Epithelial cell of esophagus (primary cell): ENCODE measurements at places on chromosomes 6 and 20.

DNA sequence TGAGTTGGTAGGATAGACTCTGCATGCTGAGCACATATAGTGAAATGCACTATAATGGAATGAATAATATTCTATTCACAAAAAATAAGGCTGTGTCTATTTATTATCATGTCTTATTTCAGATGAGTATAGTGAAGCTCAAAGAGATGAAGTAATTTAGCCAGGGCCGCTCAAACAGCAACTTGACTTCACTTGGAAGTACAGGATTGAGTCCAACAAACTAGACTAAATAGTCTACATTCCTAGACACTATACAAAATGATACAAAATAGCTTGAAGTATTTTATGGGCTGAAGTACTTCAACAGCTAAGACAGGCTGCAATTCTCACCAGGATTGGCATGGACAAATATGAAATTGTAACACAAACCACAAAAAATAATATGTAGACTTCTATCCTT, 144.5 kb upstream of the DST start:
- DNase-seq, result no peak

DNA sequence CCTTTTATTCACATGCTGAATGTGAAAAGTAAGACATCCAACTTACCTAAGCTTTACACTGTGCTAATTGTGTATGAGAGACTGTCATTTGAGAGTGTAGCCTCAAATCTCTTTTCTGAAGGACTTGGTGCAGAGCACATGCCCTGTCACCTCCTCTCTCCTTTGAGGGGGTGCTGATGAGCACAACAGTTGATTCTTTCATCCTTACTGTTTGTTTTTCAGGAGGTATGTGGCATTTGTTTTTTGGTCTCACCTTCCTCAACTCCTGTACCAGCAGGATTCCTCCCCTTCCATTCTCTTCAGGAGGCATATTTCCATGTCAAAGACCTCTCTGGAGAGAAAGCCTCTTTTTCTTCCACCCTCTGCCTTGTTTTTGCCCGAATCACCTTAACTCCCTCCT, 252.6 kb upstream of the CITED2 start:
- DNase-seq, result no peak

DNA sequence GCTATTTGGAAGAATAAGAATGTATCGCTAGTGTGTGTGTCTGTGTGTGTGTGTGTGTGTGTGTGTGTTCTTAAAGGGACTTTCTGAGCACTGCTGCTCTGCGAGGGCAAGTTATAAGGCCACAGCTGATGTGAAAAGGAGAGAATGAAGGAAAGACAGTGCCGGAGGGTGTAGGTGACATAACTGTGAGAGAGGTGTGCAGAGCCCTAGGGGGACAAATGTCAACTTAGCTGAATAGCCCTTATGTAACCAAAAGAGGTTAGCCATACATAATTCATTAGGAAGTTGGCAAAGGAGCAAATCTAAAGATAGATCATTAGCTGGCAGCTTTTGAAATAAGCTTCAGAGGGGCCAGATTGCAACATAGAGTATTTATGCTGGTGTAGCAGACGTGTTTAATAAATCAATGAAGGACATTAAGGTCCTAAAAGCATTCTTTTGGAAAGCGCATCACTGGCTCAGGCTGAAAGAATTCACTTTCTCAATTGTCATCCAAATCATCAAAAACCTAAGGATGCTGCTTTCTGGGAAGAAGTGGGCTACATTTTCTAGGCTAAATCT, 81.0 kb downstream of the NDUFAF5 start:
- peak; percentile 9 for DNase-seq

GRCh38 chr6:38738261-38738660, 23.1 kb downstream of the DNAH8 start:
- no peak for DNase-seq

GRCh38 chr6:170145272-170145592, 145.6 kb downstream of the DLL1 start:
- no peak for DNase-seq

GRCh38 chr6:139430899-139431601, 56.6 kb upstream of the CITED2 start:
- no peak for DNase-seq

GRCh38 chr20:57663241-57663640, 43.0 kb upstream of the ZBP1 start:
- DNase-seq, result no peak

- DNase-seq, result no peak
Measured at GRCh38 chr20:45964006-45964400, 8.0 kb downstream of the ZNF335 start.

DNA sequence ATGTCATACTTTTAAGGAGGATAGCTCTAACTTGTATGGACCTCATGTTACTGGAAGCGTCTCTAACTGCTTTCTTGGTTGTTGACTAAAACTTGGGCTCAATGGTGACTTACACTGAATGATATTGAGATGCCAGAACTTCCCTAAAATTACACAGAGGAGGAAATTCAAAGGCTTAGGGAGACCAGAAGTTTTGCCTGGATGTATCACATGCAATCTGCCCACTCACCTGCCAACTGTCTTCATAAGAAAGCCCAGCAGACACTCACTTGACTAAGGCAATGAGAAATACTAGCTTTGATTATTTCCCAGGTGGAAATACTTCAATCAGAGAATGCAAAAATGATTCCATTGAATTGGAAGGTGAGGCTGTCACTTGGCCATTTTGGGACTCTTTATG, 51.2 kb upstream of the PDYN start:
- no peak for DNase-seq

DNA sequence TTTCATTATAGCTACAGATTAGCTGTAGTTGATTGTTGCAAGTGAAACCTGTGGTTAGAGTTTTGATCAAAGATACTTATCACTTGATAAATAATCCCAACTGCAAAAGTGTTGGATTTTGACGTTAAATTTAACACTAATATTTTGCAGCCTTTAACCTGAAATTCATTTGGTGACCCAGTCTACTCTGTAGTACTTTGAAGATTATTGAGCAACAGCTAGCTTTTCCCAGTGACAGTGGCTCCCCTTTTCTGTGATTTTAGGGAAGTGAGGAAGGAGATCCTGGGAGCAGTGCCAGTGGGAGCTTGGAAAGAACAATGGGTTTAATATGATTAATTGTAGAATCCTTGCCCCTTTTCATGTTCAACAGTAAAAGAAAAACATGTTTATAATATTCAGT, 76.9 kb downstream of the NCOA3 start:
- no peak for DNase-seq

DNA sequence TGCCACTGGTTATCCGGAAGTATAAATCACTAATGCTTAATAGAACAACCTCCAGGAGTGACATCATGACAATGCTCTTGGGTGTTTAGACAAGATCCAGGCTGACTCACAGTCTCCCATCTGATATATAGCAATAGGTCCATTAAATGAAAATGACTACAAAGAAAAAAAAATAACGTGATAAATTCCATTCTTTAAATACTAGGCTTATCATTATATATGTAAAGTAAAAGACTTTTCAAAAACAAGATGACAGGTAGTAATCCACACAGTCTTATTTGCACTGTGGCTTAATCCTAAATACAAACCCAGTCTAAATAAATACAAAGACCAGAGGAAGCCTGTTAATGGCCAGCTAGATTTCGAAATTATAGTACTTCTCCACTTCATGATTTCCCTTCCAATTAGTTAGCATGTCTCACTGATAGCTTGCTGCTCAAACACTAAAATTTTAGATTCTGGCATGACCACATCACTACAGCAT, 149.1 kb upstream of the BEND3 start:
- peak; percentile 91 for DNase-seq

- DNase-seq, result no peak
Measured at GRCh38 chr20:38564680-38565079, 16.3 kb upstream of the ADIG start.

DNA sequence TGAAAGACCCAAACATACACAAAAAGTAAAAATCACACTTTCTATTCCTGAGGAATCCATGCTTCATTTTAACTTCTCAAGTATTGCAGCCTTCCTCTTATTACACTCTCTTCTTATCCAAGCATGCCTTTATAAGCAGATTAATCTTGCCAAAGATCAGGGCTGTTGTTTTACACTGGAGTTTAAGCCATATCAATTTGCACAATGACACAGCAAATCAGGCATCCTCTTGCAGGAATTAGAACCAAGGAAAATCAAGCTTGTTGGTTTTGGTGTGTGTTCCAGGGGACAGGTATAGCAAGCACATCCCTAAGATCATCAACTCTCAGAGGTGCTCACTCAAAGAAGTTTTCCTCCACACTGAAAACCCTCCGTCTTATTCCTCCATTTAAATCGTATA, 69.5 kb downstream of the CYP39A1 start:
- no peak for DNase-seq

- peak; percentile 94 for DNase-seq
Measured at GRCh38 chr6:18362058-18362561, 25.0 kb upstream of the RNF144B start.

GRCh38 chr6:40738551-40739193, 151.5 kb upstream of the LRFN2 start:
- no peak for DNase-seq

- peak; percentile 55 for DNase-seq
Measured at GRCh38 chr20:9068233-9068801, 570 bp upstream of the PLCB4 start.

DNA sequence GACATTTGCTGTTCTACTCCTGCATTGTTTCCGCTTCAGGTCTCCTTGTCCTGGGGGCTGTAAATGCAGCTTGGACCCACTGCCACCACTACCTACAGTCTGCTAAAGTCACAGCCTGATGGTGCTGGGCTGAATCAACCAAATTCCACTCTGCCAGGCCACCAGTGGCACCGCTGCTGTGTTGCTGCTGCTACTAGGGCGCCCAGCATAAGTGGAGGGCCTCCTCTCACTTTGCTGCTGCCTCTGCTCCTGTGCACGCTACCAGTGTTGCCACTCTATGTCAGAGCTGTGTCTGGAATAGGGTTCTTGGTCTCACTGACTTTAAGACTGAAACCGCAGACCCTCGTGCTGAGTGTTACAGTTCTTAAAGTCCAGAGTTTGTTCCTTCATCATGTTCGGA, 1.4 kb upstream of the SSR1 start:
- no peak for DNase-seq

GRCh38 chr20:54237116-54237943, 29.4 kb downstream of the PFDN4 start:
- DNase-seq, result no peak

GRCh38 chr20:31839782-31840487, 5.5 kb downstream of the FOXS1 start:
- no peak for DNase-seq

DNA sequence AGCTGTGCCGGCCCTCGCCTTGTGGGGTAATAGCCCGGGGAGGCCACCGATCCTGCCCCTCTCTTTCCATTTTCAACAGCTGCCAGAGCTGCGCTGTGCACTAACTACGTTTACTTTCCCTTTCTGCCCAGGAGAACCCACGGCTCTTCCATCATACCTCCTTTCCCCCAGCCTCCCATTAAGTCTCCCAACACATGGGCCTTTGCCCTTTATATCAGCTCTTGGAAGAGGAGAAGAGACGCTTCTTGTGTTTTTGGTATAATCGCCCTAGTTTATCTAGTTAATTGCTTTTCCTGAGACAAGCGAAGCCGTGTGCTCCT, 637 bp downstream of the UBR2 start:
- DNase-seq, result no peak

DNA sequence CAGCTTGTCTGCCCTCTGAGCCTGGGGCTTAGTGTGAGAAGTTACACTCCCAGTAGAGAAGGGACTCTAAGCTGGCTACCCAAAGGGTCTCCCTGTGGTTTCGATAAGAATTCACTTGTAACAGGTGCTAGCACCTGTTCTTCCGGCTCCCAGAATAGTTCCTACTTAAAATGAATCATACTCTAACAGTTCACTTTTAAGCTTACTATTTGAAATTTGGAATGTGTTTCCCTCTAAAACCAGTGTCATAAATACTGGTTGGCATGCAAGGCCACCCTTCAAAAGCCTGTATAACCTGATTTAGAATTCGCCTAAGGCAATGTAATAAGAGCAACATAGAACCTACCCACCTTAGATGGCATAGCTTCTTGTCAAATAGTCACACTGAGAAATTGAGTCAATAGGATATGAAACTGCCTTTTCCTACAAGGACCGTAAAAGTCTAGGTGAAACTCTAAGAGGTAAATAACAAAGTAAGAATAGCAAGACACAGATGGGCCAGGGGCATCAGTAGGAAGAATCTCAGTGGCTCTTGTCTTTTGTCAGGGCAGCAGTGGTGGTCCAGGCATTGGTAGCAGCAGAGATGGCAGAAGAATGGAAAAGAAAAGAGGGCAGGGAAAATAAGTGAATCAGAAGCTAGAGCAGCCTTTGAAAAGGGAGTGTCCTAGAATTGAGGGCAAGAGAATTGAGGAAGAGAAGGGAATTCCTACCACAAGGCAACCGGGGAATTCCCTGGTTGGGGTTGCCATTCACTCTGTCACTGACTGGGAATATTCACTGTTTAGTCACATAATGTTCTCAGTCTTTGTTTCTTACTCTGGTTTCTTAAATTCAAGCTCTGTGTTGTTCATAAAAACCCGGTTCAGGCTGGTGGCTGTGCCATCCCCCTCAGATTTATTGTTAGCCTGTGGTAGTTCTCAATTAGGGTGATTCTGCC, 91.5 kb downstream of the HIVEP2 start:
- DNase-seq, result peak; percentile 81

DNA sequence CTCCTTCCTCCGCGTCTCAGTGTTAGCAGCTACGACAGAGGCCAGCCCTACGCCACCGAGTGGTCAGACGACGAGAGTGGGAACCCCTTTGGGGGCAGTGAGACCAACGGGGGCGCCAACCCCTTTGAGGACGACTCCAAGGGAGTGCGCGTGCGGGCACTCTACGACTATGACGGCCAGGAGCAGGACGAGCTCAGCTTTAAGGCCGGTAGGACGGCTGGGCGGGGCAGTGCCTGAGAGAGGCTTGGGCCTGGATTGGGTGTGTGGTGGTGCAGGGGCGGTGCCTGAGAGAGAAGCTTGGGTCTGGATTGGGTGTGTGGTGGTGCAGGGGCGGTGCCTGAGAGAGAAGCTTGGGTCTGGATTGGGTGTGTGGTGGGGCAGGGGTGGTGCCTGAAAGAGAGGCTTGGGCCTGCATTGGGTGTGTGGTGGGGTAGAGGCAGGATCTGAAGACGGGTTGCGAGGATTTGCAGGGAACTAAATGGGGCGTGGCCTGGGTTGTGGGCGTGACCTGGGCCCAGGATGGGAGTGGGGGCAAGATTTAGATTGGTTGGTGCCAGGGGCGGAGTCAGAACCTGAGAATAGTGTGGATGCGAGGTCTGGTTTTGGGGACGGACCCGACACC, 24.4 kb downstream of the SPDEF start:
- DNase-seq, result peak; percentile 27

- peak; percentile 15 for DNase-seq
Measured at GRCh38 chr6:45116714-45117410, 211.3 kb upstream of the RUNX2 start.
